Body of pancreas (tissue), 4 donors: ENCODE measurements at places on chromosomes 5 and 9. TPM values are rescaled to one million over a fixed set of nuclear protein-coding genes. Genes with fewer than 3 reads are reported as not detected.
A peak's percentile ranks its signal among the peaks of the same experiment; 100 is the strongest.

GRCh38 chr5:35247648-35248034 is 17.4 kb upstream of the PRLR start:
- H3K4me1 ChIP-seq, result peaks cover 39% of the 10 kb centered on the region
- no peak overlapping the region for H3K4me3 ChIP-seq
- H3K27me3 ChIP-seq, result no peaks in the 10 kb centered on the region
- H3K27ac ChIP-seq, result peak overlapping the region; percentile 83
- DNase-seq, result peak; percentile 69

- H3K36me3 ChIP-seq, result no peaks in the 10 kb centered on the region
- H3K27me3 ChIP-seq, result no peaks in the 10 kb centered on the region
- H3K27ac ChIP-seq, result no peak overlapping the region
- no peak overlapping the region for H3K4me3 ChIP-seq
- H3K4me1 ChIP-seq, result peaks cover 29% of the 10 kb centered on the region
Observed at GRCh38 chr5:16855485-16855884, 80.6 kb downstream of the MYO10 start.

GRCh38 chr5:138716456-138716924 is 36.7 kb upstream of the CTNNA1 start:
- H3K27me3 ChIP-seq, result no peaks in the 10 kb centered on the region
- DNase-seq, result peak; percentile 22
- no peaks in the 10 kb centered on the region for H3K4me1 ChIP-seq
- no peak overlapping the region for H3K27ac ChIP-seq

DNA sequence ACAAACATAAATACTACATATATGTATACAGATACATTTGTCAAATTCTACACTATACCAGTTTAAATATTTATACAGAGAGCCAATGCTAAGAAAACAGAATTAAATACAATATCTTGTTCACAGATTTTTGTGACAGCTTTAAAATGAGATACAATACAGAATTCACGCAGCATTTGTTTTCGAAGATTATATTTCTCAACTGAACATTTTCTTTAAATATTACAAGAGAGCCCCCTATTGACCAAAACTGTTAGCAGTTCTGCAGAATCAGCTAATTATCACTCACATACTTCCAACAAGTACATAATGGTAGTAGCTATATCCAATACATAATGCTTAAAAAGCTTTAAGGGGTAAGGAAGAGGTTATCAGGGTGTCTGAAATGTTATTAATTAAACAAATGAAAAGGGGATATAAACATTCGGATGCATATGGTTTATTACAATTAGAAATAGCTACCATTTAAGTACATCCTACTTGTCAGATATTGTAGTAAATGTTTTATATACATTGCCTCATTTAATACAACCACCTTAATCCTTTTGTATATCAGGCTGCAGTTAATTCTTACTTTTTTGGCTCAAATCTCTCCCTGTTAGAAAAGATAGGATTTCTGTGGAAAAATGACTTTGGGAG is 31.7 kb downstream of the ZDHHC21 start:
- H3K4me3 ChIP-seq, result no peak overlapping the region
- no peaks in the 10 kb centered on the region for H3K27me3 ChIP-seq
- no peak overlapping the region for H3K27ac ChIP-seq
- no peak for DNase-seq
- no peaks in the 10 kb centered on the region for H3K4me1 ChIP-seq
- no peaks in the 10 kb centered on the region for H3K36me3 ChIP-seq

DNA sequence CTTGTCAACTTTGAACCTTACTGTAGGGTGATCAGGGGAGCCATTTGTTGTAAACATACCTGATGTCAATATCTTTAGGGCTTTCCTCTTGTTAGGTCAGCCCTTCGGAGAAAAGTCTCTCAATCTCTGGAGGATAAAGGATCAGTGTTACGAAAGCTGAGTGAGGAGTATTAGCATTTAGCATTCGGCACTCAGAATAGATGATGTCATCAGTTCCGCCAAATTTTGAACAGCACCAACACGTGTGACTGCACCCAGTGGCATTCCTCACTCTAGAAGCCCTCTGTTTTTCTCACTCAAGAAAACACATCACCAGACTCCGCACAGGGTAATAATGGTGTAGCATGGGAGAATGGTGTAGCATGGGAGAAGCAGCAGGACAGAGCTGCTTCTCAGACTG is 87.8 kb downstream of the RASEF start:
- DNase-seq, result no peak
- no peaks in the 10 kb centered on the region for H3K27me3 ChIP-seq
- no peak overlapping the region for H3K4me3 ChIP-seq
- H3K27ac ChIP-seq, result no peak overlapping the region
- no peaks in the 10 kb centered on the region for H3K36me3 ChIP-seq

DNA sequence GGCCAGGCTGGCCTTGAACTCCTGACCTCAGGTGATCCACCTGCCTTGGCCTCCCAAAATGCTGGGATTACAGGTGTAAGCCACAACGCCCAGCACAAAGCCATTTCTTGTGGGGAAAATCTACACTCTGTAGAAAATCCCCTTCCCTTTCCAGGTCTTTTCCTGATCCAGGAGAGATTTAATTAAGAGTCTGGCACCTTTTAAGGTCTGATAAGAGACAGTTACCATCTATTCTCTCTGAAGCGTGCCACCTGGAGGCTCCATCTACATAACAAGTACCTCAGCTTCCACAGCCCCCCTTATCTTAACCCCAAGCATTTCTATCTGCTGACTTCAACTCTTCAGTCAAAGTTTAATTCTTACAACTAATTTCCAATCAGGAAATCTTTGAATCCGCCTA is 71.4 kb upstream of the CDK20 start:
- no peak overlapping the region for H3K27ac ChIP-seq
- H3K36me3 ChIP-seq, result no peaks in the 10 kb centered on the region
- DNase-seq, result no peak
- no peaks in the 10 kb centered on the region for H3K4me1 ChIP-seq

- H3K27me3 ChIP-seq, result no peaks in the 10 kb centered on the region
- no peak overlapping the region for H3K27ac ChIP-seq
- H3K4me1 ChIP-seq, result no peaks in the 10 kb centered on the region
- DNase-seq, result no peak
- peaks cover 7% of the 10 kb centered on the region for H3K36me3 ChIP-seq
Observed at GRCh38 chr5:113578091-113578490, 64.6 kb downstream of the YTHDC2 start.

- H3K27me3 ChIP-seq, result no peaks in the 10 kb centered on the region
- DNase-seq, result no peak
- H3K27ac ChIP-seq, result no peak overlapping the region
- H3K4me3 ChIP-seq, result no peak overlapping the region
- peaks cover 27% of the 10 kb centered on the region for H3K4me1 ChIP-seq
- no peaks in the 10 kb centered on the region for H3K36me3 ChIP-seq
Observed at GRCh38 chr9:113355040-113355596, 5.8 kb downstream of the BSPRY start.

DNA sequence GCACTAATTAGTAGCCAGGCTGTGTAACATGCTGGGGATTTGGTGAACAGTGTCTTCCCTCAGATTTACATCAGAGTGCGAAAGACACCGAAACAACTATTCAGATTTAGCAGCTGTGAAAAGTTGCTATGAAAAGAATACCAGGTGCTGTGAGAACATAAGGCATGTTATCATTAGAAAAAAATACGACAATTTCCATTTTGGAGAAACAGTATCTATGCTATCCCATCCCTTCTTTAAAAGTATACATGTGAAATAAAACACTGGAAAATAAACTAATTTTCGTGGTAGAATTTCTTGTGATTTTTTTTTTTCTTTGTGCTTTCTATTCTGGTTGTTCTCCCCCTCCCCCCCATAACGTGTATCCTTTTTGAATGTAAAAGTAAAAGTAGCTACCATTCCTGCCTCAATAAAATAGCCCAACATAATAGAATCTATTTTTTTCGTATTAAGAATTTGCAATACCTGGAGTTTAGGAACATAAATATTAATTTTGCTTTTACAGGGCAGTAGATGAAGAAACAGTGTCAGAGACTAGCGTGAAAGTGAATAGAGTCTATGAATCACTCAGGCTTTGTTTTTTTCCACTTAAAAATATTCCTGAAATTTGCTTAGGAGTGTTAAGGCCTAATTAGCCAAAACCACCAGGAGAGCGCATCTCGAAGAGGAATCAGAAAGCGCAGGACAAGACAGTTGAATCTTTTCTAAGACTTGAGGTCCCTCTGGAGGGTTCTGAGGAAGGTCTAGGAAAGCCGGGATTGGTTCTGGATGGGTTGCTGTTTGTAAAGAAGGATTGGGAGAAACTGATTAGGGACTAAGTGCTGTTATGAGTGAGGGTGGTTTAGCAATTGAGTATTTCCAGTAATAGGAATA is 813 bp upstream of the SLU7 start:
- H3K36me3 ChIP-seq, result no peaks in the 10 kb centered on the region
- H3K4me1 ChIP-seq, result peaks cover 34% of the 10 kb centered on the region
- no peaks in the 10 kb centered on the region for H3K27me3 ChIP-seq

DNA sequence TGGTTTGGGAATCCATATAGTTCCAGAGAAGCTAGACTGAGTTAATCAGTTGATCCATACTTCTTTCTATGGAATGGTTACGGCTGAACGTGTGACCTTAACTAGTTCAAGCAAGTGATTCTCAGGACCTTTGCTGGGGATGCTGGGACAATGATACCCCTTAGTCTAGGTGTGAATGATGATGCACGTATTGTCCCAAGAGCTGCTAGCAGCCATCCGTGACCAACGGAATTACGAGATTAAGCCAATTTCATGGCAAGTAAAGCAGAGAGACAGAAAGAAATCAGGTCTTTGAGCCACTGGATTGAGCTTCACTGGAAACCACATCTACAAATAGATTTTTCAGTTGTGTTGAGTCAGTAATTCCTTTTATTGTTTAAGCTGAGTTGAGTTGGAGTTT is 99.2 kb upstream of the LIFR start:
- no peak for DNase-seq
- no peaks in the 10 kb centered on the region for H3K4me1 ChIP-seq
- H3K27ac ChIP-seq, result no peak overlapping the region

DNA sequence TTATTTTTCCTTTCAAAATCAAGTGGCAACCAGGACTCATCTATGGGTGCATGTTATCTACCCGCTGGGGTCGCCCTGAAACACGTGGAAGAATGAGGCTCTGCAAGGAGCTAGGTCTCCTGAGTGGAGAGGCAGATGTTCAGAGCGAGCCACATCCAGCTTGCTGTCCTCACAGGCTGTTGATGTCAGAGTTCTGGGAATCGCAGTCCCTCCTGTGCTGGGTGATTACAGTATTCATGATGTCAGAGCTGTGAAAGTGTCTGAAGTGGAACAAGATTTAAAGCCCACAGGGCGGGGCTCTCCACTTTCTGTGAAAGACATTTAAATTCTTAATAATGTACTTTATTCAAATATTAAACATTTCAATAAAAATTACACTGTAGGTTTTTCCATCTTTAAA is 24.4 kb upstream of the LMX1B start:
- no peak overlapping the region for H3K4me3 ChIP-seq
- no peak overlapping the region for H3K27ac ChIP-seq
- no peaks in the 10 kb centered on the region for H3K27me3 ChIP-seq
- peaks cover 14% of the 10 kb centered on the region for H3K4me1 ChIP-seq
- no peaks in the 10 kb centered on the region for H3K36me3 ChIP-seq
- no peak for DNase-seq

- H3K36me3 ChIP-seq, result no peaks in the 10 kb centered on the region
- no peak for DNase-seq
- H3K4me3 ChIP-seq, result no peak overlapping the region
Observed at GRCh38 chr9:27967210-27967609, 393.9 kb upstream of the C9orf72 start.

The GRXCR2 gene
- not detected for total RNA-seq
